DMS153 (cell line): ENCODE measurements at places on chromosomes 5 and 9.
A peak's percentile ranks its signal among the peaks of the same experiment; 100 is the strongest.

- no peak for DNase-seq
These were observed 18.0 kb downstream of the IGIP start for GRCh38 chr5:140143521-140144258.

- no peak for DNase-seq
These were observed 34.5 kb upstream of the COL5A1 start for GRCh38 chr9:134606951-134607731.

DNA sequence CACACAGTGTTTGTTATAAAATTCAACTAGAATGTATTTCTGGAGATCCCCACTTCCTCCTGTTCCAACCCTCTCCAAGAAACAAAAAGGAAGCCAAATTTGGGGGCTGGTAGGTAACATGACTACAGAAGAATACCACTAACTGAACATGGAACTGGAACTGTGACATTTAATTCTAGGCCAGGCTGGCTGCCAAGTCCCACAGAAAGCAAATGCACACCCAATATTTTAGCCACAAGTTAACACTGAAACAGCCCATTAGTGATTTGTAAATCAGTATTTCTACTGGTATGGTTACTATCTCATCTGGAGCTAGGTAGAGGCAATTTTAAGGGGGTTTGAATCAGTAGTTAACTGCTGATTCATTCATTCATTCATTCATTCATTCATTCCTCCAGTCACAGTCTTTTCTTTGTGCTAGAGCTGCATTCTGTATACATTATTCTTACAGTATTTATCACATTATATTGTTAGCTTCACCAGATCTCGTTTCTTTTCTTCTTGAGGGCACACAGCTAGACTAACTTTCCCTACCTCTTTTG is 131.7 kb upstream of the GDNF start:
- no peak for DNase-seq

GRCh38 chr9:37390759-37391158 is 31.7 kb upstream of the GRHPR start:
- DNase-seq: no peak

GRCh38 chr9:113675475-113675941 is 200.6 kb upstream of the ZNF618 start:
- DNase-seq: no peak

DNA sequence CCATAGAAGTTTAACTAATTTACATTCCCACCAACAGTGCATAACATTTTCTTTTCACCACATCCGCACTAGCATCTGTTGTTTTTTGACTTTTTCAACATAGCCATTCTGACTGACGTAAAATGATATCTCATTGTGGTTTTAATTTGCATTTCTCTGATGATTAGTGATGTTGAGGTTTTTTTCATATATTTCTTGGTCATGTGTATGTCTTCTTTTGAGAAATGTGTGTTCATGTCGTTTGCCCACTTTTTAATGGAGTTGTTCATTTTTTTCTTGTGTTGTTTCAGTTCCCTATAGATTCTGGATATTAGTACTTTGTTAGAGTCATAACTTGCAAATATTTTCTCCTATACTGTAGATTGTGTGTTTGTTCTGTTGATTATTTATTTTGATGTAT is 163.4 kb downstream of the FER start:
- no peak for DNase-seq

DNA sequence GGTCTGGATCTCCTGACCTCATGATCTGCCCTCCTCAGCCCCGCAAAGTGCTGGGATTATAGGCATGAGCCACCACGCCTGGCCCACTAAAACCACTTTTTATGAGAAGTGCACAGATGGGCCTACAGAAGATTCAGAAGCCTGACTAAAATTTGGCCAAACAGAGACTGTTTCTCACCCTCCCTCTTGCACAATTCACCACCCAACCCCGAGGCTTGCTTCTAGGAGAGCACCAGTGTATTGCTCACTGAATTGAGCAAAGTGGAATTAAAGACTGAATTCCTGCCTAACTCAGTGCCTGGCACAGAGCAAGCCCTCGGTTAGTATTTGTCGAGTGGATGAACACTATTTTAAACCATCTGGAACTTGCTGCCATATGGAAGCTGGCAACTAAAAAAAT is 3.4 kb upstream of the DCTN4 start:
- no peak for DNase-seq

DNA sequence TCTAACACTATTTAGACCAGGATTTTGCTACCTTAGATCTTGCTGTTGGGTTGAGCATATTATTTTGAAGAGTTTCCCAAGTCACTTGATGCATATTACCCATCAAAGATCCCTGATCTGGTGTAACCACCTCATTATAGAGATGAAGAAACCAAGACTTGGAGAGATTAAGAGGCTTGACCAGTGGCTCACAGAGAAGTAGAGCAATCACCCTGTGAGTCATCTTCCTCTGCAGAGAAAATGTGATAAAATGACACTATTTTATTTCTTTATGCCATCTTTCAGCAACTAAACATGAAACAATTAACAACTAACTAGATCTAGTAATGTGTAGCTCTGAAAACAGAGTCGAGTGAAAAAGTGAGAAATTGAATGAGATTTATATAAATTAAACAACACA is 76.1 kb downstream of the KIF4B start:
- no peak for DNase-seq

DNA sequence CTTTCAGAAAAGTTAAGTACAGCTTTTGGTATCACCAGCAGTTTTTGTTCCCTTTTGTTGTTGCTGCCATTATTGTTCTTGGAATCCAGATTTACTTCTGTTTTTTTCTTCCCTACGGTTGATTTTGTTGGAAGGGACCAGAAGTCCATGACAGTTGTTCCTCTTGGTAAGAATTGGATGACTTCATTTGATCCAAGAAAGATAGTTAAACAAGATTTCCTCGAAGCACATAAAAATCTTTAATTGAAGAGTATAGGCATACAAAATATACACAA is 65.4 kb downstream of the CDC42SE2 start:
- no peak for DNase-seq

- peak; percentile 50 for DNase-seq
These were observed 900.0 kb upstream of the CDH10 start for GRCh38 chr5:25544652-25545249.

DNA sequence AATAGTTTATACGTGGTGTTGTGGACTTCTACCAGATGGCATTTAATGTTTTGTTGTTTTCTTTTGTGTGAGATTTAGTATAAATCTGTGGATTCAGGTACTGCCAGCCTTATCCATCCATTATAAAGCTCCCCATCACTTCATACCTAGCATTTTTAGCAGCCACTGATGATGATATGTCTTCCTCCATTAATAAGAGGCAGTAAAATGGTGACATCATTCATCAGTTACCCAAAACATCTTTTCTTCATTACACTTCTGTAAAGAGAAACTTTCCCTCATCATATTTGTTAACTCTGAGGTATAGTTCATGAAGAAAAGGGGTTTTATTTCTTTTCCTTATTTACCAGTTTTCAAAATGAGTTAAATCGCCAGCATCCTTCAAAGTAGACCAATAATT is 19.4 kb downstream of the CHD1 start:
- no peak for DNase-seq

DNA sequence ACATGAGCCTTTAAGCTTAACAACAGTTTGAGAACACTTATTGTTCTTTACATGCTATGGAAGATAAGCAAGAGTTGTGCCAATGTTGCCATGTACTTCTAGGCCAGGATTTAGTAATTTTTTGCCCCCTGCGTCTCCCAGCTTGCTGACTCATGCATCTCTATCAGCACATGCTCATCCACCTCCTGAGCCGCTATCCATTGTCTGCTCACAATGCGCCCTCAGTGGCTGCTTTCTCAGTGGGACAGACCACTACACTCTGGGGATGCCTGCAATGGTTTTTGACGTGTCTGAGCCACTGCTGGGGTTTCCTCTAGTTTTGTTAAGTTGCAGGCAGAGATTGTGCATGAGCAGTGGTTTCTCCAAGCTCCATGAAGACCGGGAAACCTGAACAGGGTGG is 50.9 kb upstream of the PHF2 start:
- no peak for DNase-seq

DNA sequence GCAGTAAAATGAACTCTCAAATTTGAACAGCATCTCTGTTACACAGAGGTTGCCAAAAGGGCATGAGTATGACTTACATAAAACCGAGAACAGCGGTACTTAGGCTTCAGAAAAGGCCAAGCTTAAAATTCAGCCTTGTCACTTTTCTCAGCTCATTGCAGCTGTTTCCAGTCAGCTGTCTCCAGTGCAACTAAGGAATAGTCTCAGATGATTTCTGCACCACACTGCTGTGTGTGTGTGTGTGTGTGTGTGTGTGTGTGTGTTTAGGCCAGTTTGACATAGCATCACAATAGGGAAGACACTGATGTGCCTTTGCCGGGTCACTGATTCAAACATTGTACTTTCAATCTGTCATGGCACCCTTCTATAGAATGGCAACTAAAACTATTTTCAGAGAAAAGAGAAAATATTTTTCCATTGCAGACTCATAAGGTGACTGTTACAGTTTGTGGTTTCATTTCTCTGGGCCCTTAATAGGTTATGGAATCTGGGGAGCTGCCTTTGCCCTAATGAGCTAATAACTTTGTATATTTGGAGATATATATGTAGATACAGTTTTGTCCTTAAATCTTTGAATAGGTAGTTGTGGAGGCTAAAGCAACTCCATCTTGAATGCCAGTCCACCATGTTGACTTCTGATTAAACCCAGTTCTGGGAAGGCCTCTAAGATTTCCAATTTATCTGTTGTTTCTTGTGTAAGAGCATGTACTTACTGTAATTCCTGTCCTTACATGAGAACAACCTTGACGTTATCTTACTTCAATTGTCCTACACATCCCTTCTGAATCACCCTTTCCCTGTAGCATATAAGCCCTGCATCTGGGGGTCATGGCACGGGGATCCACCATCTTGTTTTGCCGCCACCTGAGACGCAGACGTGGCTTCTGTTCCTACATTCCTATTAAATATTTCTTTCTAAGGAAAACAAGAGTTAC is 4.5 kb downstream of the LSM11 start:
- no peak for DNase-seq

GRCh38 chr9:129224618-129225489 is 46.8 kb upstream of the IER5L start:
- DNase-seq: no peak

DNA sequence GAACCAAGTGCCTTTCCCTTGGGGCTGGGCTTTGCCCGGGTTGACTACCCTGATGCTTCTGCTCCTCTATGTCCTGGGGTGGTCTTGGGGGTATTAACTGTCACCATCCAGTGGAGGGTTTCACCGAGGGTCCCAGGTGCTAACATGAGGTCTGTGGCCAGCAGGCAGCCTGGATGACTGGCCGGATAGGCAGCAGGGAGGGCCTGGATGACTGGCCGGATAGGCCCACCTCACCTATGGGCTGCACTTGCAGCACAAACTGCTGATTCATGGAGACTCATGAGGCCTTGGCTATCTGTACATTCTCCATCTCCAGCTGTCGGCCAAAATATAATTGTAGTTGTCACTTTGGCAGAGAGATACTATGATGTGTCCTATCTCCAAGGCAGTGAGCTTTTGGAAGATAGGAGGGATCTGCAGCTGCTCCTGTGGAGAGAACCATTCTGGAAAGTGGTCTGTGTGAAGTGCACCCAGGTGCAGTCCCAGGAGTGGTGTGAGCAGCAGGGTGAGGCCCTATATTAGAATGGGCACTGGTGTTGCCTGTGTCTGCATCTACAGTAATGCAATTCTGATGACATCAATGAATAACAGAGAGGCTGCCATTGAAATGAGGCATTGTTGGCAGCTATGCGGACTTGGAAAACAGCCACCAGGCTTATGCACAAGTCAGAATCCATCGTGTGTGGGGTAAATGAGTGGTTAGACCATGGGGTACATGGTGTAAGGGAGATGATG is 26.3 kb upstream of the CDKN2AIPNL start:
- no peak for DNase-seq

GRCh38 chr9:103799959-103800358 is 294.1 kb upstream of the SMC2 start:
- no peak for DNase-seq

DNA sequence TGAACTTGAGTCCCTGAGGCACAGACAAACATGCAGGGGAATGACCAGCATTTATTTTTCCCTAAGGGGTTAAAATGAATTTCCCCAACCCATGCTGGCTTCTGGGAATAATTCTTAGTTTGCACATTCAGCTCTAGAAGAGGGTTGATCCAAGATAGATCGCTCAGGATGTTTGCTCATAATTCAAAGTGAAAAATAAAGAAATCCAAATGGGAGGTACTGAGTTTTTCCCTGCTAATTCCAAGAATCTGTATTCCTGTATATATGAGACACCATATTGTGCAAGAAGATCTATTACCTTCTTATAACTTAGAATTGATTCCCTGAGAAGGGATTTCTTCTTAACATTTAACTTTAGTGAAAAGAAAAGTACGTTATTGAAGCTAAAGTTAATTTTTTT is 96.2 kb downstream of the VCAN start:
- DNase-seq: no peak

- no peak for DNase-seq
These were observed 1.6 kb downstream of the GRK6 start for GRCh38 chr5:177427919-177428573.

DNA sequence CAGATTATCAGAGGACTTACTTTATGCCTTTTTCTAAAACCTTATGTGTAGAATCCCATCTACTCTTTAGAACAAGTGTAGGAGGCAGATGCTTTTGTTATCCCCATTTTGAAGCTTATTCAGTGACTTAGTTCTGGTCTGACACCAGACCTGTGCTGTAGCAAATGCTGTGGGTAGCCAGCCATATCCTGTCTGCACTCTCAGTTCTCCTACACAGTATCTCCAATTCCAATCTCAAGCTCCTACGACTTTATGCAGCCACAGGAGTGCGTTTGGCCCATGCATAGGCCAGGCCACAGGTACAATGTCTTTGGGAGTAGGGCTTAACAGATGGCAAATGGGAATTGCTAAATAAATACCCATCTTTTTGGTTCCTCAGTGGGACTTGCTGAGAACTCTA is 292.6 kb downstream of the MCTP1 start:
- DNase-seq: no peak

DNA sequence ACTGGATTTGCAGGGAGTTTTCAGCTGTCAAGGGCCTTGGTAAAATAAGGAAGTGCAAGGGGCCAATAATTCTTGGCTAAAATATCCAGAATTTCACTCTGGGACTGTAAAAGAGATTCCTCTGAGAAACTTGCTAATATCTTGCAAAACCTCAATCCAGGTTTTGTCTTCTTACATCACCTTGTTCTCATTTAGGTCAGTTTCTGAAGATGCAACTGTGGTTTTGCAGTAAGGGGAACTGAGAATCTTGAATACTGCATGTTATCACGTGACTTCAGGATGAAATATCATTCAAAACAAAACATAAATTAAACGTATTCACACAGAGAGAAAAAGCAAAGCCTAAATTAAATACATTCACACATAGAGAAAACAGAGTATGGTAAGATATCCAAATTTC is 35.0 kb upstream of the RIC1 start:
- DNase-seq: no peak

GRCh38 chr9:135490980-135491464 is 9.5 kb upstream of the MRPS2 start:
- DNase-seq: no peak

DNA sequence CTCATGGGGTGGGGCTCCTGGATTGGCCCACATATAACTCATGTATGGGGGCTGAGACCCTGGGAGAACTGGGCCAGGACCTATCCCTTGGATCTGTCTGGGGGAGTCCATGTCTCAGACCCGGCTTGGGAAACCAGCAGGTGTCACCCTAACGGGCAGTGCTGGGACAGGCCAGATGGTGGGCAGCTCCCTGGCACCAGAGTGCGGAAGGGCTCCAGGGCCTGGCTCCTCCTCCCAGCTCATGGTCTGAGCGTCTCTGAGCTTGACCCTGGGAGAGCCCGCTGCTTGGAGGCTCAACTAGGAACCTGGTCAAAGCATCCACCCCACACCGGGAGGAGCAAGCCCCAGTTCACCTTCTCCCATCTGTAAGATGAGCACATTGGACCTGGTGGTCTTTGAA is 15.5 kb upstream of the NCS1 start:
- DNase-seq: no peak

- no peak for DNase-seq
These were observed 25.8 kb downstream of the HAVCR1 start for GRCh38 chr5:157033071-157033583.
